ENCODE measurements at places on chromosomes 2 and 18.

DNA sequence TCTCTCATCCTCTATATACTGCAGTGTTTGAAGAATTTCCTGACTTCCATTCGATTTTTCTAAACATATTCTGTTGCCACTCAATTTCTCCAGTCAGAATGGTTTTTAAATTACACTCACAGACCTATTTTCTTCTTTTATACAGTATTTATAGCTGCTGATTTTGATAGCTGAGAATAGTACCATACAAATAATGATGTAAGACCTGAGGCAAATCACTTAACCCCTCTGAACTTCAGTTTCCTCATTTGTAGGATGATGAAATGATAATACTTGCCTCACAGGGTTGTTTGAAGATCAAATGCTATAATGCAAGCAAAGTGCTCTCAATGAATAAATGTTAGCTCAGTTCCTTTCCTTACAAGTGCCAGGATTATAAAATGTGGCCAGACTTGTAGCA, 241.8 kb downstream of the CPS1 start:
- no peak for DNase-seq

DNA sequence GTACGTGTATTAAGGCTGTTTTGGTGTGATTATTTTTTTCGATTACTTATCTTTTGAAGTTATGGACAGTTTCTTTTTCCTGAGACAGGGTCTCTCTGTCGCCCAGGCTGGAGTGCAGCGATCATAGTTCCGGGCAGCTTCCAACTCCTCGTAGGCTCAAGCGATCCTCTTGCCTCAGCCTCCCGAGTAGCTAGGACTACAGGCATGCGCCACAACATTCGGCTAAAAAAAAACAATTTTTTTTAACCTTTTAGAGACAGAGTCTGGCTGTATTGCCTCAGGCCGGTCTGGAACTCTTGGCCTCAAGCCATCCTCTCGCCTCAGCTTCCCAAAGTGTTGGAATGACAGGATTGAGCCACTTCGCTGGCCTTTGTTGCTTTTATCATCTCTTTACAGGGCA, 945 bp downstream of the HAT1 start:
- DNase-seq = peak; percentile 45

GRCh38 chr2:207238831-207239701, 73.3 kb upstream of the KLF7 start:
- no peak for DNase-seq

- DNase-seq = no peak
Measured at GRCh38 chr2:18045230-18045629, 166.8 kb downstream of the KCNS3 start.

GRCh38 chr2:150674283-150674682, 186.8 kb upstream of the RND3 start:
- no peak for DNase-seq

- DNase-seq = no peak
Measured at GRCh38 chr2:232974396-232974795, 38.7 kb downstream of the NGEF start.

DNA sequence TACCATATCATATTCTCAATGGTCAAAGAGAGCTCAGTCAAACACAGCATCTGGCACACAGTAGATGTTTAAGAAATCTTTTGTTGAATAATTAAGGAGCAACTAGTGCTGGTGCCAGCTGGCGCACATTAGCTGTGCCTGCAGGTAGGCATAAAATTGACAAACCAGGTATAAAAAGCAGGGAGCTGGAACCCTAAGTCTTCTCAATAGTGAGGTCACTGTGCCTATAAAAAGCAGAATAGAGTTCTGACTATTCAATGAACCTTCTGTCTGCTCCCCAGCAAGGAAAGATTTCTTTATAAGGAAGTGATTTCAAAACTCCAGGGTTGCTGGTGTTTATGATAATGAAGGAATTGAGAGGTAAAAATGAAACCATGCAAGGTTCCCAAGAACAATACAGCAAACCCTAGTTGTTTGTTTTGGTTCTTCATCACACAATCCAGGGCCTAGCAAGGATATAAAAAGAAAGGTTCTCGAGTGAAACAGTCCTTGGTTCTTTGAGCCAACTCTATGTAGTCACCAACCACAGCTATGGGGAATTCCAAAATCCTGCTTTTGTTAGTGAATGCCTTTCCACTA, 76.1 kb downstream of the THADA start:
- DNase-seq = no peak

DNA sequence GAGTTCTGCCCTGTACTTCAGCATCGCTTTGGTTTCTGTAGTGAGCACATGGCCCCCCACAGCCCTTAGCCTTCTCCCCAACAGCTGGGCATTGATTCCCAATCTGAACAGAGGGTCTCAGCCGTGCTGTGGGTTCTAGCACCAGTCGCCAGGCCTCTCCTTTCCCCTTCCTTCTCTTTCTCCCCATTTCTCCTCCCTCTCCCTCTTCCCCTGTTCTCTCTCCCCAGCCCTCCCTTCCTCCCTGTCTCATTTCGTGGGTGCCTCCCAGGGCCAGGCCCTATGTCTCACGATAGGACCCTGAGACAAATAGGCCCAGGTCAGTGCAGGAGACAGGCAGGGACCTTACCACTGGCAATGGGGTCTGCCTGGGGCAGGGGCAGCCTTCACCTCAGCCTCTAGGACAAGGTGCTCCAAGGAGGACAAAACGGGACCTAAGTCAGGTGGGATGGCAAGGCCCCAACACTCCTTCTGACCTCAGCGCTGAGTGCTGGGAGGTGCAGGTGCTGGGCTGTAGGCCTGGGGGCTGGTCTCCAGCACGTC, 143.4 kb upstream of the GPC1 start:
- no peak for DNase-seq

GRCh38 chr2:221001381-221001801, 570.7 kb downstream of the EPHA4 start:
- DNase-seq = no peak

DNA sequence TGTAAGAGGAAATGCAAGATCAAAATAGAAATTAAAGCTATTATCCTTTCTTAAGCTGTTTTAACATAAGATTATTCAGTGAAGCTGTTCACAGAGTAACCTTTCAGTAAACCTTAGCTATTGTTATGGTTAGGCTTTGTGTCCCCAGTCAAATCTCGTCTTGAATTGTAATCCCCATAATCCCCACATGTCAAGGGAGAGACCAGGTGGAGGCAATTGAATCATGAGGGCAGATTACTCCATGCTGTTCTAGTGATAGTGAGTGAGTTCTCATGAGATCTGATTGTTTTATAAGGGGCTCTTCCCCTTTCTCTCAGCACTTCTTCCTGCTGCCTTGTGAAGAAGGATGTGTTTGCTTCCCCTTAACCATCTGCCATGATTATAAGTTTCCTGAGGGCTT, 424.4 kb downstream of the DSEL start:
- no peak for DNase-seq

- DNase-seq = peak; percentile 14
Measured at GRCh38 chr2:11963966-11964365, 217.5 kb downstream of the LPIN1 start.

GRCh38 chr18:79941473-79942119, 9.9 kb downstream of the SLC66A2 start:
- DNase-seq = no peak

DNA sequence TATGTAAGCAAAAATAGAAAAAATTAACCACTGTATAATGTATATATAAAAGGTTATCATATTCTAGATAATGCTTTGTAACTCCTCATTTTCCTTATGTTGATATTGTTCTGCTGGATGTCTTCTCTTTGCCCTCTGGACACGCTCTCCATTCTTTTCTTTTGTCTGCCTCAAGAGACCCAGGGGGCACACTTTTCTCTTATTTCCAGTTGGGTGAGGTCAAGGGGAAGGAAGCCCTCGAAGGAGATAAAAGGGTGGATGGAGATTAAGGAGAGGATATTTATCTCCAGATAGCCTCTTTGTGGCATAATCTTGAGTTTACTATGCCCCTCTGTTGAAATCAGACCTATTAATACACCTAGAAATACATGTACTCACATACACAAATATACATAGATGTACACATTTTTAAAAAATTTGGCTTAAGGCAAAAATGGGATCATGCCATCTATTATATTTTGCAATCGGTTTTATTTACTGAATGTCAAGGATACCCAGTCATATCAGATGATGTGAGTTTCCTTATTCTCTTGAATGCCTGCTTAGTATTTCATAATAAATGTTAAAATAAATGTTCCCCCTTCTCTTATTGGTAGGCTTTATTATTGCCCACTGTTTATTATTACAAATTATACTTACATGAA, 65.3 kb downstream of the LCLAT1 start:
- DNase-seq = no peak

DNA sequence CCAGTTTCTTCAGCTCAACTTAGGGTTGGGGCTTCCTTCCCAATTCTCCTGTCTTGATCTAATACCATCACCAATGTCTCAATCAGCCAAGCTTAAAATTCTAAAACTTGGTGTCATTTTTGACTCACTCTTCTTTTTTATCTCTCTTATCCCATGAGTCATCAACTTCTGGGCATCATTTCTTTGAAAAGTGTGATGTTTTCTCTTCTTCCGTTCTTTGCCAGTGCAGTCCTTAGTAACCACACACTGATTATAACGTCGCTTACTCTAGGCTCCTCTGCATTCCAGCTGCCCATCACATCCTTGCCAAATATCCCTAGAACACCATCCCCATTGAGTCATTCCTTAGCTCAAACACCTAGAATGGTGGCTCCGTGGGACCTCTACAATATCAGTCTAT, 27.4 kb upstream of the MRO start:
- no peak for DNase-seq

- no peak for DNase-seq
Measured at GRCh38 chr18:25223899-25224886, 127.8 kb downstream of the ZNF521 start.

GRCh38 chr2:236746833-236747232, 177.2 kb downstream of the ACKR3 start:
- DNase-seq = no peak

GRCh38 chr2:195672674-195673073, 15.6 kb downstream of the SLC39A10 start:
- no peak for DNase-seq

GRCh38 chr2:237299906-237300305, 114.1 kb downstream of the COL6A3 start:
- no peak for DNase-seq

DNA sequence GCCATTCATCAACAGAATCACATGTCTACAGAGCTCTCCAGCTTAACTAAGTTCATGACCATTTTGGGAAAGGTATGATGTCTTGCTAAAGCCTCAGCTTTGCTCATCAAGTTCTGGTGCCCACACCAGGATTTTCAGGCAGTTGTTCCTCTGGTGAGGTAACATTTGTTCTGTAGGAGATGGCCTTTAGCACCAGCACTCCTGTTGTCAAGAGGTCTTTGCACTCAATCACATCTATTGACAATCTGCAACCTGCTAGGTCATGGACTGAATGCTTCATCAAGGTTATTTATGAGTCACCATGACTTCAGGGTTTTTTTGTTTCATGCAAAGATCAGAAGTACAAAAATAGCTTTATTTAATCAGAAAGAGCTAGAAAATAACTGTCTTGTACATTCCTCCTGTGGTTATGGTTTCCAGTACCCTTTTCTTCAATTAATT, 36.6 kb upstream of the VIT start:
- DNase-seq = no peak

DNA sequence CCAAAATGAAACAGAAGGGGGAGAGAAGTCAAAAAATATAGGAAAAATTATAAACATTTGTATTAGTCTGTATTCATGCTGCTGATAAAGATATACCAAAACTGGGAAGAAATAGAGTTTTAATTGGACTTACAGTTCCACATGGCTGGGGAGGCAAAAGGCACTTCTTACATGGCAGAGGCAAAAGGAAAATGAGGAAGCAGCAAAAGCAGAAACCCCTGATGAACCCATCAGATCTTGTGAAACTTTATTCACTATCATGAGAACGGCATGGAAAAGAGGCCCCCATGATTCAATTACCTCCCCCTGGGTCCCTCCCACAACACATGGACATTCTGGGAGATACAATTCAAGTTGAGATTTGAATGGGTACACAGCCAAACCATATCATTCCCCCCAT, 79.1 kb downstream of the ZRANB3 start:
- no peak for DNase-seq
